ENCODE measurements at places on chromosomes 1 and 21. TPM values are rescaled to one million over a fixed set of nuclear protein-coding genes. Genes with fewer than 3 reads are reported as not detected.

The HTR6 gene
- total RNA-seq: not detected

The RNU5D-1 gene
- total RNA-seq: not detected

DNA sequence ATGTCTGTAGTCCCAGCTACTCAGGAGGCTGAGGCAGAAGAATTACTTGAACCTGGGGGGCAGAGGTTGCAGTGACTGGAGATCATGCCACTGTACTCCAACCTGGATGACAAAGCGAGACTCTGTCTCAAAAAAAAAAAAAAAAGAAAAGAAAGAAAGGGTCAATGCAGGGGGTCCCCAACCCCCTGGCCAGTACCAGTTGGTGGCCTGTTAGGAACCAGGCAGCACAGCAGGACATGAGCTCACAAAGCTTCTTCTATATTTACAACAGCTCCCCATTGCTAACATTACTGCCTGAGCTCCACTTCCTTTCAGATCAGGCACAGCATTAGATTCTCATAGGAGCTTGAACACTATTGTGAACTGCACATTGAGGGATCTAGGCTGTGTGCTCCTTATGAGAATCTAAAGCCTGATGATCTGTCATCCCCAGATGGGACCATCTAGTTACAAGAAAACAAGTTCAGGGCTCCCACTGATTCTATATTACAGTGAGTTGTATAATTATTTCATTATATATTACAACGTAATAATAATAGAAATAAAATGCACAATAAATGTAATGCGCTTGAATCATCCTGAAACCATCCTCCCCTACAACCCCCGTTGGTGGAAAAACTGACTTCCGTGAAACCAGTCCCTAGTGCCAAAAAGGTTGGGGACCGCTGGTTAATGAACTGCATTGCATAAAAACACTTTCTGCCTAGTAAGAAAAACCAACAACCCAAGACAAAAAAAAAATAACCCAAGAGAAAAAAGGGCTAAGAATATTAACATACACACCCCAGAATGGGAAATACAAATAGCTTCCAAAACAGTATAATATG, 2.8 kb downstream of the ZBTB8OS start:
- DNase-seq: no peak

DNA sequence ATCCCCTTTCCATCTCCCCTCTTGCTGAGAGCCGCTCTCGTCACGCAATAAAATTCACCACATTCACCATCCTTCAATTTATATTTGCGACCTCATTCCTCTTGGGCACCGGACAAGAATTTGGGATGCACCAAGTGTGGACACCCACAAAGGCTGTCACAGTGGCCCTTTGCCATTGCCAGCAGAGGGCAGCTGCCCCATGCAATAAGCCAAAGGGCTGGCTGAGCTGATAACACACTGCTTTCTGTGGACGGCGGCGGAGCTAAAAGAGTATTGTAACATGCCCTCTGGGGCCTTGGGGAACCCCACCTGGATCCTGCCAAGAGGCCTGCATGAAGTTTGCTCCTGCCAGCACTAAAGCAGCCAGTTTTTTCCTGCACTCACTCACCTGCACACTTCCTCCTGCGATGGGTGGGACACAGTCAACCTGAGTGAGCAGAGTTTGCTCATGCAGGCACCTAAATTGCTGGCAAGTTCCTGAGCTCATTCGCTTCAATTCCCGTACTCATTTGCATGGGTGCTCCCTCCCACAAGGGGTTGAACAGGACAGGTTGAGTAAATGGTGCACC, 792.3 kb upstream of the ADAMTS5 start:
- no peak for DNase-seq

GRCh38 chr1:204316164-204316563, 43.6 kb downstream of the PLEKHA6 start:
- no peak for DNase-seq

- DNase-seq: no peak
These were observed 16.1 kb downstream of the CNR2 start for GRCh38 chr1:23897083-23897482.

DNA sequence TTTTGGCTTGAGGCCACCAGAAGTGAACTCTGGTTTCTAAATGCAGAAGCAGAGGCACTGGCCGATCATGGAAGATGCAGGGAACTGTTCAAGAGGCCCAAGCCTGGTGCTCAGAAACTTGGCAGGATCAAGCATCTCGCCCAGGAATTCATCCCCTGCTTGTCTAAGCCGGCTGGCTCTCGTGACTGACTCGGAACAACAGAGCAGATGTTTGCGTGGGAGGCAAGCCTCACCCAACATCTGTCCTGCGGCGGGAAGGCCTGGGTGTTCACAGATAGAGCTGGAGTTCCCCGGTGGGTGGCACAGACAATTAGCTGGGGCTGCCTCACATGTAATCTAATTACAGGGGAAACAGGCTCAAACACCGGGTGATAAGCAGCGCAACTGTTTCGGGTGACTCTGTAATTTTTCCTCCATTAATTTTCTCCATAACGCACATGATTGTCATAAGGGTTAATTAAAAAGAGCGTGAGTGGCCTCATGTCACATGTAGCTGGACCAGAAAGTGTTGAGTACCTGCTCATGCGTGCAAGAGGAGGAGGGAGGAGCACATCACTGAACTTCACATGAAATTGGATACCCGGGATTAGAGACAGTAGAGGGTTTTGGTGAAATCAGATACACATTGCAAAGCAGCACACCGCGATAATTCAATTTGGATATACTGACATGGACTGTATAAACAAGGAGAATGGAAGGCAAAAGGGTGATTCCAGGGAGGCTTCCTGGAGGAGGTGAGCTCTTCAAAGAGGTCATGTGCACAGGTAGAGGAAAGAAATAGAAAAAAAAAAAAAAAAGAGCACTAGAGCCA, 180.0 kb downstream of the ETS2 start:
- peak; percentile 97 for DNase-seq

All from osteoblast (primary cell).